ENCODE measurements at places on chromosomes 1 and 21.

- DNase-seq, result no peak
Measured at GRCh38 chr1:165884690-165885304, 57.4 kb downstream of the UCK2 start.

- no peak for DNase-seq
Measured at GRCh38 chr1:218667781-218668516, 322.8 kb downstream of the TGFB2 start.

DNA sequence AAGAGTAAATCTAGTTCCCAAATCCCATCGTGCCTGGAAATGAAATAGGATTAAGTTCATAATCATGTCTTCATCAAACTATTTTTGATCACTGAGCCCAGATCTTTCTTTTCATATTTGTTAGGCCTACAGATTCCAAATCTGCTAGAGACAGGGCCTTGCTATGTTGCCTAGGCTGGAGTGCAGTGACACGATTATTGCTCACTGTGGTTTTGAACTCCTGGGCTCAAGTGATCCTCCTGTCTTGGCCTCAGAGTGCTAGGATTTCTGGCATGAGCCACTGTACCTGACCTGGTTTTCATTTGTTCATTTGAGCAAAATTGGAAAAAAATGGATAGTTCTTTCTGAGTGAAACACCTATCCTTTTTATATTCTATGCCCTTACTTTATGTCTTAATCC is 28.0 kb upstream of the DIPK1A start:
- DNase-seq, result no peak

DNA sequence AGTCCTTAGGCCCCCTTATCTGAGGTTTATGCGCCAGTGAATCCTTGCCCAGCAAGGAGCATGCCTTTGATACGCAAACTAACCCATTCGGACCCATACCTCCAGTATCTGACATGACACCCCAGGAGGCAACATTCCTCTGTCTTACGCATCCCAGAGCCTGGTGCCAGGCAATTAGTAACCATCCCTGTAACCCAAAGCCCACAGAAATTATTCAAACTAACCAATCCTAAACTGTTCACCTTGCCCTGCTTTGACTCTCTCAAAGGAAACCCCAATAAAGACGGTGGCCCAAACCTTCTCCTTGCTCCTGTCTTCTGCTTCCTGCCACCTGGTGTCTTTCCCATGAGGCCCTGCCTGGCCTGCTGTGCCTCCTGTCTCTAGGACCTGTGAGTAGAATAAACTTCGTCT is 36.4 kb downstream of the ZNF496 start:
- no peak for DNase-seq

DNA sequence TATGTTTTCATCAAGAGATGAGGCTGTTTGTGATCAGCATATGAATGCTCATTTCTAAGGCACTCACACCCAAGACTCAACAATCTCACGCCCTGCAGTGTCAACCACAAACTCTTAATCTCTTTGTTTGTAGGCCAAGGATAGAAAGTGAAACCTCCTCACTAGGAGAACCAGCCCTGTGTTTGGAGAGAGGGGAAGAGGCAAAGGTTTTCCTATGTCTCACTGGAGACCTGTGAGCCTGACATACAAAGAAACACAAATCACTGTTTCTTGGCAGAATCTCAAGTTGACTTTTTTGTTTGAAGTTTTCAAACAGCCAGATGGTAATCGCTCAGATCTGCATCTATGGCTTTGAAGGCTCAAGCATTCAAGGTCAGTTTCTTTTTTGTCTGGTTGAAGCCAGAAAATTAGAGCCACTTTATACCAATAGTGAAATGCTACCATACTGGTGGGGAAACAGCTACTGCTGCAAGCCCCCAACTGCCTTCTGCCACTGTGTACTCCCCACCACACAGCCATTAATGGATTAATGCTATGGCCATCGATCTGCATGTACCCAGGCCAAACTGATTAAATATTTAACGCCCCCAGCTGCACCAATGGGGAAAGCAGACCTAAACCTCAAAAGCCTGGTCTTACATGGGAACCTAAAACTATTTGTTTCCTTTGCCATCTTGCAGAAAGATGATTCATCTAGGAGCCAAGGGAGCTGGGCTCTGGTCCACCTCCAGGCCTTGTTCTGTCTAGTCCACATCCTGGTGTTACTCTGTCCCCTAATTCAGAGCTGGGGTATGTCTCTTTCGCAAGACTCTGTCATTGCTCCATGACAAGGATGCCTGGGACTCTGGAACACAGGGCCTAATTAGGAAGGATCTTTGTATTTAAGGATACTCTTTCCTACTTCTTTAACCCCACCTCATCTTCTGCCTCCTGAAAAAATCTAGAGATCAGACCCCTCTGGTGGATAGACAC is 16.3 kb downstream of the PDZK1 start:
- DNase-seq, result no peak

GRCh38 chr1:176543360-176544129 is 80.6 kb downstream of the PAPPA2 start:
- no peak for DNase-seq

- peak; percentile 78 for DNase-seq
Measured at GRCh38 chr1:160951443-160952128, 3.0 kb downstream of the ITLN2 start.

DNA sequence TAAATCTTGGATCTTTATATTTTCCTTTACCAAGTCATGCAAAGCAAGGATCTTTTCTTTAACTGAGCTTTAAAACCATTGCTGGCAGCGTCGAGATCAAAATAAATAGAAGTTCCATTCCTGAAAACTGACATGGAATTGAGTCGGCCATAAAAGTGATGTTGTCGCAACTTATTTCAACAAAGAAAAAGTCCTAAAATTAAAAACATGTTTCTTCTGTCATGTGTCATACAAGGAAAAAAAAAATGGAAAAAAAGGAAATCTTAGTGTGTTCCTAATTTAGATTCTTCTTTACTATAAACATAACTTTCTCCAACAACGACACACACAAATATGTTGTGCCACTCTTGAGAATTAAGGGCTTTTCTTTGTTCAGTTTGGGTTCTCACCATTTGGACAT is 34.9 kb downstream of the GREM2 start:
- no peak for DNase-seq

GRCh38 chr1:168096296-168097165 is 40.2 kb downstream of the GPR161 start:
- no peak for DNase-seq

- DNase-seq, result no peak
Measured at GRCh38 chr1:82001345-82001744, 200.6 kb downstream of the ADGRL2 start.

GRCh38 chr1:178847396-178847849 is 23.5 kb downstream of the ANGPTL1 start:
- no peak for DNase-seq

All from Ammon's horn (tissue), 1 donor.